Suppressor macrophage treated with lipopolysaccharide for 4 hours (primary cell): ENCODE measurements at places on chromosomes 1 and 21.

DNA sequence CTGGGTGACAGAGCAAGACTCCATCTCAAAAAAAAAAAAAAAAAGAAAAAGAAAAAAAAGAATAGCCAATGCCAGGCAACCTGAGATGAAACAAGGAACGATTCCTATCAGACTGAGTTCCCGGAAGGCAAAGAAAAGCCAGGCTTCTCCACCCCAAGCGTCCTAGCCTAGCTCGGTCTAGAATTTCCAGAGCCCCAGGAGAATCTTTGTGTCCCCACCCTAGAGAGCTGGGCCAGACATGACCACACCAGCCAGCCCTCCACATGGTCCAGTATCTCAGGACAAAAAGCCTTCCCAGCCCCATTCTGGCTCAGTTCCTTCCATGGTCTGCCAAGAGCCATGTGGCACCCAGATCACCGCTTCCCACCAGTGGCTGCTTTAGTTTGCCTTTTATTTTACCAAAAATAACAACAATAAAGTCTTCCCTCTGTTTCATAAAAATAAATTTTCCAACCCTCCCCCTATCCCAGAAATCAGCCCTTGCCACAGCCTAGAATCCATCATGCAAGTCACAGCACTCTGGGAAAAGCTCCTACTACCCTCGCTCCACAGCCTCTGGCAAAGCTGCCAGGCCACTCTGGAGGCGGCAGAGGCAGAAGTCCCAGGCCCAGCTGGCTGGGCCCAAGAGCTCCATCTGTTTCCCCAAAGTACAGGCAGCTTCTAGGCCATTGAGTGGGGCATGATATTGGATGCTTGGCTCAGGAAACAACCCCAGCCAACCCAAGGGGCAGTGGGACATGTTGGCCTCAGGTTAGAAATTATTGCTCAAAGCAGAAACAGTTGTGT, 3.5 kb upstream of the MKNK1 start:
- DNase-seq, result no peak

- DNase-seq, result no peak
These were observed 2.9 kb downstream of the RUNX1 start for GRCh38 chr21:35046263-35046624.

- peak; percentile 42 for DNase-seq
These were observed at the start of gene PDE4B for GRCh38 chr1:65792669-65793358. Gene PDE4B, plus strand, starts transcription at chr1:65792895.

- DNase-seq, result no peak
These were observed 24.8 kb downstream of the ATPAF1 start for GRCh38 chr1:46643368-46643775.

- no peak for DNase-seq
These were observed 649.5 kb upstream of the CAMK1G start for GRCh38 chr1:208933984-208934525.

DNA sequence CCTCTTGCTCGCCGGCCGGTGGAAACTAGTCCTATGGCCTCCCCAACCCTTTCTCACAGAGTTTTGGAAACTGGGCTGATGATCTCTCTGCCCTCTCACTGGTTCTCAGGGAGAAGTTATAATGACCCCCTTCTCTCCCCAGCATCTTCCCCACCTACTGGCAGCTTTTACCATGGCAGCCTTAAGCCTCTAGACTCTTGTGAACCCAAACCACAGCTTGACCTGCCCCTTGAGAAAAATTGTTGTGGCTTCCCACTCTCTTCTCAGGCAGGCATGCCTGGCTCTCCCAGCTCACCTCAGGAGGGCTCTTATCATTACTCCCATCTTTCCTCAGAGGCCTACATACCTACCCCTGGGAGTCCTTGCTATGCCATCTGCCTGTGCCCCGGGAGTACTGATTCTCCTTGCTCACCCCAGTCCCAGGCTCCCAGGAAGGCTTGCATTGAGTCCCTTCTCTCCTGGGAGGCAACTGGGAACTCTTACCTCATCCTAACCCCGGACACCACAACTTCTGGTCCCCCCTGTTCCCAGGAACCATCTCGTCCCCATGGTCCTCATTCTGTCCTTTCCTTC, 1.6 kb downstream of the NSUN4 start:
- no peak for DNase-seq

GRCh38 chr1:14783592-14783886, 185.1 kb downstream of the KAZN start:
- no peak for DNase-seq

DNA sequence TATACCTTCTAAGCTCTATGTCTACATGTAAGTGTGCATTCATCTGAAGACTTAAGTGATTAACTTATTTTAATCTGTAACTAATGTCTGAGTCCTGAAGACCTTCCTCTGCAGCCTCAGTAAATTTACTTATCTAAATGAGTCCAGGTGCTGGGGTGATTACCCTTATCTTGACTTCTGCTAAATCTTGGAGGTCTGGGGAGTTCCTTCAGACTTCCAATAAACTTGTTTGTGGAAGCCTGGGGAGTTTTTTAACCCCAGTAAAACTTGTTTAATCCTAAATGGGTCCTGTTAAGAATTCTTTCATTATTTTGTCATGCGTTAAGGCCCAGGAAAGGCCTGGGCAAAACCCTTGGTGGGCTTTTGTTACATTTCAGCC, 37.0 kb downstream of the RSPH1 start:
- no peak for DNase-seq

DNA sequence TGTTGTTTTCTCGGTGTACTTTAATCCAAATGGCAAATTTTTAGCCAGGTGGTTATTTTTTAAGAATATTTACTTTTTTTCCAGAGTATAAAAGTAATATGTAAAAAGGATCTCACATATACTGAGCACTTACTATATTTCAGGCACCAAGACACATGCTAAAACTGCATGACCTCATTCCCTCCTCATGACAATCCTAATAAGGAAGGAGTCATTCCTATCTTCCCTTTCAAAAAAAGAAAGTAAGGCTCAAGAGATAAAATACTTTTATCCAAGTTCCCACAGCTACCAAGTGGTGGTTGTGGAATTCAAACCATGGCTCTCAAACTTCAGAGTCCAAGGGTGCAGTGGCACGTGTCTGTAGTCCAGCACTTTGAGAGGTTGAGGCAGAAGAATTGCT, 19.4 kb downstream of the ATP2B4 start:
- DNase-seq, result no peak

DNA sequence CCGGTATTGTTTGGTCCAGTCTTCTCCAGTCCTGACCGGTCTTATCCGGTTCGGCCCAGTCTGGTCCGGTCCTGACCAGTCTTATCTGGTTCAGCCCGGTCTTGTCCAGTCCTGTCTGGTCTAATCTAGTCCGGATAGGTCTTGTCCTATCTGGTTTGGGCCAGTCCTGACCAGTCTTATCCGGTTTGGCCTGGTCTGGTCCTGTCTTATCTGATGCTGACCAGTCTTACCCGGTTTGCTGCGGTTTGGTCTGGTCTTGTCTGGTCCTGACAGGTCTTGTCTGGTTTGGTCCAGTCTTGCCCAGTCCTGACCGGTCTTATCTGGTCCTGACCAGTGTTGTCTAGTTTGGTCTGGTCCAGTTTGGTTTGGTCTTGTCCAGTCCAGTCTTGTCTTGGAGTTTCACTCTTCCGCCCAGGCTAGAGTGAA, 30.1 kb downstream of the DHX9 start:
- no peak for DNase-seq

GRCh38 chr1:239711768-239712167, 325.4 kb downstream of the CHRM3 start:
- DNase-seq, result no peak

DNA sequence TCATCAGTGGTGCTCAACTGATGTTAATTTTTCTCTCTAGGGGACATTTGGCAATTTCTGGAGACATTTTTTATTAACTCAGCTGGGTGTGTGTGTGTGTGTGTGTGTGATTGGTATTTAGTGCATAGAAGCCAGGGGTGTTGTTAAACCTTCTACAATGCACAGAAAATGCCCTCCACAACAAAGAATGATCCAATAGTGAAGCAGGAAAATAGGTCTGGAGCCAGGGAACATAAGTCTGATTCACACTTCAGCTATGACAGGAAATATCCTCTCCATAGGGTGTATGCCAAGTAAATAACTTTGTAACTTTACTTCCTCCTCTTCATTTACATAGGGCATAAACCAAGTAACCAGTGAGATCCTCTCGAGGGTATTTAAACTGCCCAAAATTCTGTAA, 25.1 kb upstream of the TMEM61 start:
- no peak for DNase-seq

- DNase-seq, result no peak
These were observed 24.2 kb upstream of the CDC14A start for GRCh38 chr1:100328133-100328532.
